Ovary (tissue), 10 donors: ENCODE measurements at places on chromosomes 5 and 9.

DNA sequence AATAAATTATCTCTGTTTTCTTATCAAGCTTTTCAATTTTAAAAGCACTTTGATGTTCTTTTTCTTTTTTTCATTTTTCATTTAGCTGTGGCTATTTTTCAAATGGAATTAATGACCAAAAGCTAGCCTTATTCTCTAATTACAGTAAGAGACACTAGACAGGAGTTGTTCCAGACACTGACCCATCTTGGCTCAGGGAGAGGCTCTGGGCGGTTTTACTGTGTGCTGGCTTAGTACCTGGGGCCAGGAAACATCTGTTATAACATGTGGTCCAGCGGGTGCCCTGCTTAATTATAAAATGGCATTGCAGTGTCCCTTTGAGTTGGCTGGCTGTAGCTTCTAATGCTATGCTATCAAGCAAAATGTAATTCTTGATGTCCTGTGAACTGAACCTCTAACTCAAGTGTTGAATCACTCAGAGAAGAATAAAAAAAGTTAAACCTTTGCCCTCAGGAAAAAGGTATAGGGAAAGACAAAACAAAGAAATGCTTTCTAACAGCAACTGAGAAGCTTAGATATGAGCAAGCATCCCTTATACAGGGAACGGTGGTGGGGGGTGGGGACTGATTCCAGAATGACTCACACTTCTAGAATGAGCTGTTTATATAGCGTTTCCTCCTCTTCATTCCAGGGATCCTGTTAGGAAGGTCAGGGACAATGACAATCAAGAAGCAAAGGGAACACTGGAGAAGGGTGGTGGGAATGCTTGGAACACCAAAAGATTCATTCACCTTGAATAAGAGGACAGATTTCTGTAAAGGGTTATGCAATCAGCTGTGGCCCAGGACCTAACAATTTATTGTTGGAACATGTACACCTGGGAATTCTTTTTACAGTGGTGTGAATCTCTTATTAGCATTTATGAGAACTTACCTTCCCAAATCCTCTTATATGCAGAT is 58.7 kb upstream of the NFIB start:
- peak; percentile 39 for DNase-seq

GRCh38 chr5:132428484-132429462 is 59.3 kb downstream of the SLC22A5 start:
- DNase-seq = no peak

DNA sequence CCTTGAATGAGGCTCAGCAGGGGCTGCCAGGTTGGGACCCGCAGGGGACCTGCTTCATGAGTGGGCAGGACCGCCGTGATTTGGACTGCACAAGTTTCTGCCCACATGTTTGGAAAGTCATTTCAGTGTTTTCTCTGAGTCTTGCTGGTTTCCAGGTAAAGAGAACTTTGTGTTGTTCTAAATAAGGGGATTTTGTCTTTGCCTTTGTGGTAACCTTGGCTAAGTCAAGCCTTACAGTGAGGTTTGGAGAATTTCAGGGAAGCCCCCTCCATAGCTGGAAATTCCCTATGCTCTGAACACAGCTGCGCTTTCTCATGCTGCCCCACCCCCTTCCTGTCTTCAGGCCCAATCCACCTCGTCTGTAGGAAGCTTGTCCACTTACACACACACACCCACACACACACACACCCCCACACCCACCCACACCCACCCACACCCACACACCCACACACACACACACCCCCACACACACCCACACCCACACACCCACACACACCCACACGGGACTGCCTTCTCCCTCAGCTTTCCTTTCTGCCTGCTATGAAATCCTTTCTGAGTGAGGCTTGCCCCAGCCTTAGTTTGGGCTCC is 270.1 kb downstream of the HSPA4 start:
- DNase-seq = no peak

GRCh38 chr9:125844611-125845010 is 97.4 kb downstream of the PBX3 start:
- no peak for DNase-seq

- no peak for DNase-seq
These were observed 56.3 kb downstream of the SPTLC1 start for GRCh38 chr9:92058723-92059444.

- DNase-seq = no peak
These were observed 289.5 kb upstream of the MPDZ start for GRCh38 chr9:13568841-13569601.

GRCh38 chr5:135218790-135219568 is 180.1 kb downstream of the MACROH2A1 start:
- DNase-seq = no peak

DNA sequence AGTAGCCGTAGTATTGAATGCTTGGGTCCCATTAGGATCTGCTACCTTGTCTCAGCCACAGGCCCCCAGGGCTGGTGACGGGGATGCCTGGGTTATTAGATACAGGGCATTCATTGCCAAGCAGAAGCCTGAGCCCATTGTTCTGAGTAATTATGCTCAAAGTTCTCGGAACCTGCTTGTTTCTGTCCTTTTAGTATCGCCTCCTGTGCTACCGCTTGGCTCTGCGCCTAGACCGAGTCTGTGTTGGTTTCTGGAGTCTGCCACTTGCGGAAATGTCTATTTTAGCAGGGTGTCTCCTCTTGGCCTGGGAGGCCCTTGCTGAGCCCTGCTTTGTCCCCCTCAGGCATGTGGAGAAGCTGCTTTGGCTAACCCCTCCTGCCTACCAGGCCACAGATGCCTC is 506.1 kb downstream of the BNC2 start:
- no peak for DNase-seq

GRCh38 chr5:168819004-168819621 is 239.9 kb upstream of the PANK3 start:
- DNase-seq = no peak

GRCh38 chr9:123960366-123960765 is 30.4 kb upstream of the DENND1A start:
- no peak for DNase-seq

DNA sequence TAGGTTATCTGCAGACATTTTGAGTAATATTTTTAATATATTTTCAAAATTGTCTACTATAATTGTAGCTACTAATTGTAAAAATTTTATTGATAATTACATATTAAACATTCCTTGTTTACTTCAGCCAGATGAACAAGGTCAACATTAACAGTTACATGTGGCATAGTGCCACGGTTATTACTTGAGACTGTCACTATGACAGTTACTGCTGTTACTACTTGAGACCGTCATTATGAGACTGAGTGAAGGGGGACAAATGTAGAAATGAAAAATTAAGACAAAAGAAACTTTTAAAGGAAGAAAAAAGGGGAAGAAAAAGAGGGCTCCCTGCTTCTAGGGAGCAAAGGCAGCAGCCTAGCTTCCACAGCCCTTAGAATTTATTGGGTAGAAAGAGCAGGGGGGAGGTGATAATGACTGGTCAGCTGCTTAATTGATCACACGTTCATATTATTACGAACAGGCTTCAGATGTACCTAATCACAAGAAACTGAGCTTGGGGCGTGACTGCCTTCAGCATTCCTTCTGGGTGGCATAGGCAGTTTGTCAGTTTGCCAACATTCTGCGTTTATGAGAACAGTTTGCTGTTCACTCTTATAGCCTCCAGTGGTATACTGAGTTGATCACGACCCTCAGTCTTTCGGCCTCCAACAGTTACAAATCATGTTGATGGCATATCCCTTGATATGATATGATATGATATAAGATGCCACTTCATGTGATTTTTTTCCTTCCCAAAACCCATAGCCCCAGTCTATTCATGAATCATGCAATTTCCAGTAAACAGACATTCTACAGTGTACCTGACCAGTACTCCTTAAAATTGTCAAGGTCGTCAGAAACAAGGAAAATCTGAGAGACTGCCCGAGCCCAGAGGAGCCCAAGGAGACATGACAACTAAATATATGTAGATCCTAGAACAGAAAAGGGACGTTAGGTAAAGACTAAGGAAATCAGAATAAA is 13.1 kb downstream of the MARCHF6 start:
- no peak for DNase-seq

DNA sequence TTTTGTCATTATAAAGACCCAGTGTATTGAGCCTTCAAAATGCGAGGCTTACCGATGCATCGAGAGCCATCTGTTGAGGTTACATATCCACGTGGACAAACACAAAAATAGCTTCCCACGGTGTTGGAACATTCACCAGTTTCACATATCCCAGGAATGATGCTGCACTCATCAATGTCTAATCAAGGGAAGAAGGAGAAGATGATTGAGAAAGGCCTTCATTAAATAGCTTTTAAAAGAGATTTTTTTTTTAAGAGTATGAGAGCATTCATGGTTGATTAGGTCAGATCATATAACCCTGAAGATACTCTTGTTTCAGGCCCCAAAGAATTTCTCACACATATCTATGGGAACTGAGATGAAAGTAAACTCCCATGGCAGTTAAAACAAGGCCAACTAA is 129.4 kb downstream of the FBN2 start:
- no peak for DNase-seq

DNA sequence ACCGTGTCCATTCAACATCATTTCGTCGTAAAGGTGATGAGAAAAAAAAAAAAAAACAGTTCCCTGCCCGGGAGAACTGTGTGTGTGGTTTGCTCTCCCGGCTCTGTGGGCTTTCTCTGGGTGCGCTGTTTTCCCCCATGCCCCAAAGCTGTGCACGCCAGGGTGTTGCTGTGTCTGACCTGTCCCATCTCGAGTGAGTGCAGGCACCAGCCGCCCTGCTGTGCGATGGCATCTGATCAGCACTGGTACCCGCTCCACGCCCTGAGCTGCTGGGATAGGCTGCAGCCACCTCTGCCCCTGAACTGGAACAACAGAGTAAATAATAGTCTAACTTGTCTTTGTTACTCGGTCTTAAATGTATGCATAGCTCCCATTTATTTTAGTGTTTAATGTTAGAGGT is 33.3 kb downstream of the CEP72 start:
- no peak for DNase-seq

- no peak for DNase-seq
These were observed 204.5 kb downstream of the MCTP1 start for GRCh38 chr5:95080441-95080840.

GRCh38 chr9:136851941-136852663 is at the start of gene MAMDC4:
TSS of gene MAMDC4 (plus strand) at chr9:136852346. CDS start at chr9:136852417, 71 bp downstream.
- DNase-seq = peak; percentile 38

GRCh38 chr5:36658038-36658756 is 51.8 kb downstream of the SLC1A3 start:
- DNase-seq = no peak

DNA sequence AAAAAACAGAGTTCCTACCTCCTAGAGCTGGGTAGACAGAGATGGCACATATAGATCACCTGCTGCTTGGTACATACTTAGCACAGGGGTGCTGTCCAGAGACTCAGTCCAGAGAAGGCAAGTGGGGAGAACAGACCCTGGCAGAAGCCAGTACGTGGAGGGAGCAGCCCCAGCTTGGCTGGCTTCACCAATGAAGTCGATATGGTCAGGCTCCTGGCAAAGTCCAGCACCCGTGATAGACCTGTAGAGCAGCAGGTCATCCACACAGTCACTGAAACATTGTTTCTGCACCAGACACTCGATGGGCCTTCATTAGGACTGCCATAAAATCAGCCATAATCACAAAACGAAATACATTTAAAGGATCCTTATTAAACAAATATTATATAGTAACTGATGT is 45.8 kb downstream of the WHRN start:
- no peak for DNase-seq

DNA sequence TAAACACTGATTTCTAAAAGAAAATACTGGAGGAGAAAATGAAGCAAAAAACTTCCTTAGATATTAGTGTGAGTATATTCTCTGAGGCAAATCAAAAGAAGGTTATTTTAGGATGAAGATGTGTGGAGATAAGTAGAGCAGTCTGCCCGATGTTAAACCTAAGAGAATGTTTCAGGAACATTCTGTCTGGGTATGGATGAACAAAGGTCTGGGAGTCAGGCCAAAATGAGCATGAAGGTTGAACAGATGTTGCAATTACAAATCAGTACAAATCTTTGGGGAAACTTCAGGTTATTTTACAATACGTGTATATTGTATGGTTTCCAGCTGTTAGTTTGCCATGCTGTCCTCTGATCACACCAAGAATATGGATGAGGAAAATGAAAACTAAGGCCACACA is 14.4 kb upstream of the CEP78 start:
- DNase-seq = no peak

- DNase-seq = no peak
These were observed 87.3 kb downstream of the CDKN2A start for GRCh38 chr9:21906881-21907280.

DNA sequence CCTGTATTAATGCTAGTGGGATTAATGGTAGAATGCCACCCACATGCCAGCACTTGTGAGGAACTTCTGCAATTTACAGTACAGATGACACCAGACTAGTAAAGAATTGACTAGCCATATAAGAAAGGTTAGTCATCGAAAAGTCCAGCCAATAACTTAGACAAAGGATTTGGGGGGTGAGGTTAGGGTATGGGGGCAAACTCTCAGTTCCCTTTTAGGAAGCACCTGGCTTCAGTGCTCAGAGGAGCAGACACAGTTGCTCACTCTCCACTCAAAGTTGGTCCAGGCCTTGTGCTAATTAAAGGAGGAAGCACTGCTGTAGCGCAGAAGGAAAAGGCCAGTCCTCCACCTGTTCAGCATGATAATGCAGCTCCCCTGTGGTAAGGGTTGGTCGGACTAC is 25.2 kb downstream of the TGFBR1 start:
- DNase-seq = no peak

- DNase-seq = no peak
These were observed 19.9 kb downstream of the URM1 start for GRCh38 chr9:128390813-128391711.

GRCh38 chr9:76490249-76490990 is 31.4 kb downstream of the GCNT1 start:
- no peak for DNase-seq

- no peak for DNase-seq
These were observed 32.1 kb downstream of the VCAN start for GRCh38 chr5:83503662-83504061.

GRCh38 chr5:43874772-43875171 is 271.8 kb downstream of the NNT start:
- DNase-seq = no peak

DNA sequence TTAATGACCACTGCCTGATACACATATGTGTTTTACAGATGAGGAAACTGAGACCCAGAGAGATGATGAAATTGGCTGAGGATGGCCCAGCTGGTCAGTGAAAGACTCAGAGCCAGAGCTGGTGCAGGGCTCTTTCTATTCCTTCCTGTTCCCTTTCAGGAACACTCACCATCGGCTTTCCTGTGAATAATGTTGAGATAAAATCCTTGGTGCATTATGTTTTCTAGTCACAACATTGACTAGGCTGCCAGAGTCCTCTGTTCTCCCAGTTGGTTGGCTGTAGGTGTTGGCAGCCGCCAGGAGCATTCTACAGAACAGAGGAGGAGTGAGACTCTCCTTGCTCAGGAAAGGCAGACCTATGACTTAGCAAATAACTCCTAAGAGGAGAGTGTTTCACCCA is 14.8 kb downstream of the TGFBI start:
- DNase-seq = no peak

- DNase-seq = no peak
These were observed 65.2 kb upstream of the SPIN1 start for GRCh38 chr9:88322906-88323566.
